CD4-positive, alpha-beta memory T cell (primary cell): ENCODE measurements at places on chromosomes 4 and X. TPM values are rescaled to one million over a fixed set of nuclear protein-coding genes. Genes with fewer than 3 reads are reported as not detected.

The GSX2 gene
- not detected for polyA plus RNA-seq

The SRPX gene
- polyA plus RNA-seq = not detected

- DNase-seq = no peak
Measured at GRCh38 chr4:88137112-88137511, 21.3 kb downstream of the ABCG2 start.

DNA sequence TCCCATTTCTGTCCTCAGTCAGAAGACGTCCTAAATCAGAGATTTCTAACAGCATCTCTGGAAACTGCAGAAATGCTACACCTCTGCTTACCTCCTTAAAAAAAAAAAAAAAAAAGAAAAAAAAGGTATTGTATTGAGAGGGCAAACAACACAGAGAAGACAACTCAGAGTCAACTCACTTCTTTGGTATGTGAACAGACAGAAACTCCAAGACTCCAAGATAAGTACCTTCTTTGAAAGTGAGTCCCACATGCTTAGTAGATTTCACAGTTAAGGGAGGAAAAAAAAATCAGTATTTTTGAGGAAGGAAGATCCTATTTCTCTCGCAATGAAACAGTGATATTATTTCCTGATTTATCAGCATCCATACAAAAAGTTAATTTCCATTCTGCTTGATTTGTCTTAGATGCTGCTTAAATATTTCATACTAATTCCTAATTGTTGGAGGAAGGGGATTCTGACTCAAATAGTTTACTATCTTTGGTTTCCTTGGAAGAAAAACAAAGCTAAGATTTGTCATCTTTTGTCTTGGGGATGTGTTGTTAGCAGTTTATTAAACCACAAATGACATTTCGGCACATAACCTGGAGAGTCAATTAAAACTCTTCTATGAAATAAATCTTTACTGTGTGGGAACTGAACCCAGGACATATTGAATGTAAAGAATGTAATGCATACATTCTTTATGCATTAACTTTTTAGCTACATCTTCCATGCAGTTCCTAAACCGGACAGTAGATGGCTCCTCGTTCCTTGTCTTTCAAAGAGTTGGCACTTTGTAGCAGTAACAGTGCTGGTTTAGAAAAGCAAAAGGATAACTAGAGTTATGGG lies 4.7 kb downstream of the RASGEF1B start:
- DNase-seq = peak; percentile 76

DNA sequence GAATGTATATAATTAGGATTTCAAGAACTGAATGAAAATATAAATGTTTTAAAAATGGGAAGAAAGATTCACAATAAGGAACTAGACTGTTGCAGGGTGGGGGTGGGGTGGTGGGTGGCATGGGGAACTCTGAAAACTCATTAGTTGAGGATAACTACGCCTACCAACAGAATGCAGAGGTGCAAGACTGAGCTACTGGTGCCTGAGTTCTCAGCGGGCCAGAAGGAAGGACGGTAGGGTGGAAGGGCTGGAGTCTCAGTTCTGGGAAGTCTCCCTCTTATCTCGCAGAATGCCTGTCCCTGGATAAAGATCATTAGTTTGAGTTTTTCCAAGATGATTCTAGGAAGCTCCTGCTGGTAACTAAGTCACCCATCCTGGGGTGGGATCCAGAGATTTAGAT lies 1.3 kb upstream of the SOD3 start:
- DNase-seq = no peak

GRCh38 chr4:127217586-127218229 lies 415.0 kb upstream of the INTU start:
- DNase-seq = no peak

- no peak for DNase-seq
Measured at GRCh38 chr4:99683895-99684294, 26.3 kb upstream of the C4orf54 start.

The PCDH19 gene
- not detected for polyA plus RNA-seq

- no peak for DNase-seq
Measured at GRCh38 chr4:5477613-5478012, 230.7 kb downstream of the EVC2 start.

DNA sequence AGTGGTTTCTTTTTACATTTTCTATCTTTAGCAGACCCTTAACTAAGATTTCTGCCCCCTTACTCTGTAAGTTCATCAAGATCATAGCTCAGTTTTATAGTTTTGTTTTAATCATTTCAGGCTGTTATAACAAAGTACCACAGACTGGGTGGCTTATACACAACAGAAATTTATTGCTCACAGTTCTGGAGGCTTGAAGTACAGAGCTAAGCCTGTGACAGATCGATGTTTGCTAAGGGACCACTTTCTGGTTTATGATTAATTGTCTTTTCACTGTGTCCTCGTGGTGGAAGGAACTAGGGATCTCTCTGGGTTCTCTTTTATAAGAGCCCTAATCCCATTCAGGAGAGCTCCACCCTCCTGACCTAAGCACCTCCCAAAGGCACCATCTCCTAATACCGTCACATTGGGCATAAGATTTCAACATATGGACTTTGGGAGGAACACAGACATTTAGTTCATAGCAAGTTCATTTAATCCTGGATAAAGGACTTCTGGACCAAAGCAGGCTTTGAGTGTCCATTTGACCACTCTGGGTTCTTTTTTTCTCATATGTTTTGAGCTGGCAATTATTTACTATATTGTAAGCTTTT lies 137.0 kb upstream of the IL15 start:
- DNase-seq = no peak

DNA sequence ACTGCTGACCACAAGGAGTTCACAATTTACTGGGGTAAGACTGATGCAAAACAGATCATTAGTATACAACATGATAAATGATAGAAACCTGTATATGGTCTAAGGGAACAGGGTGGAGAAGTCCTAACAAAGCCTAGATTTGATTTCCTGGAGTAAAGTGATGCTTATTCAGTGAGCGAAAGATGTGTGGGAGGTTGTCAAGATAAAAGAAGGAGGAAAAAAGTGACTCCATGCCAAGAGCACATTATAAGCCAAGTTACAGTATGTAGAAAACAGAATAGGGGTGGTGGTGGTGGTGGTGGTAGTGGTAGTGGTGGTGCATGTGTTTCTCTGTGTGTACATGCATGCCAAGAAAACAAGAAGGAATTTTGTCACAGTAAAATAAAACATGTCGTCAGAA lies 325.2 kb downstream of the MAPK10 start:
- no peak for DNase-seq

The SERPINA7 gene
- polyA plus RNA-seq = not detected

DNA sequence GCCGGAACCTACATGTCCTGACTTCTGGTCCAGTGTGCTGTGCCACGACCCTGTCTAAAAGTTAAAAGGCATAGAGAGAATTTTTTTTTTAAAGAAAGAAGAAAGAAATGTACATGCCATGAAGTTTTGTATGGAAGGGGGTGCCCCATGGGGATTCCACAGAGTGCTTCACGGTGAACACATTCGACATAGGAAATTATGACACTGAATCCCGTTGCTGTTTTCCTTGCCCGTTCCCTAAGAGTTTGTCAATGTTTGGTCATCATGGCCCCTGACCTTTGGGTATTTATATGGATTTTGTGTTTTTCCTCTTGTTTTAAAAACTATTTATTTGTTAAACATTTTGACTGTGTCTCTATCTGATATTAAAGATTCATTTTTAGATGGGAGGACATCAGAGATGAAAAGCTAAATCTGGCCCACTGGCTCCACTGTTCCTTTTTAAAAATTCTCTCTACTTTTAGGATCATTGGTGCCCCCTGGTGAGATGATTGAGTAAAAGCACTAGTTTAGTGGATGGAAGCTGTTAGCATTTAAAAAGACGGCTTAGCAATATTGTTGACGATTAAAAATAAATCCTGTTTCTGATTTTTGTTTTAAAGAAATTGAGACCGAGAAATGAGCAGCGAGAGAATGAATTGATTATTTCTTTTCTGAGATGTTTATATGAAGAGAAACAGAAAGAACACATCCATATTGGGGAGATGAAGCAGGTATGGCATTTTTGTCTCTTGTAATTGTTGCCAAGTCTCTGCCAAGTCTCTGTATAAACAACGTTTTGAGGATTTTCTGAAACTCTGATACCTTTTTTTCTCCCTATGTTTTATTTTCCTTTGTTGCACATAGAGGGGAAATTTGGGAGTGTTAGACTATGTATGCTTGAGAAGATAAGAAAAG lies 75.0 kb downstream of the PTTG2 start:
- DNase-seq = peak; percentile 60

DNA sequence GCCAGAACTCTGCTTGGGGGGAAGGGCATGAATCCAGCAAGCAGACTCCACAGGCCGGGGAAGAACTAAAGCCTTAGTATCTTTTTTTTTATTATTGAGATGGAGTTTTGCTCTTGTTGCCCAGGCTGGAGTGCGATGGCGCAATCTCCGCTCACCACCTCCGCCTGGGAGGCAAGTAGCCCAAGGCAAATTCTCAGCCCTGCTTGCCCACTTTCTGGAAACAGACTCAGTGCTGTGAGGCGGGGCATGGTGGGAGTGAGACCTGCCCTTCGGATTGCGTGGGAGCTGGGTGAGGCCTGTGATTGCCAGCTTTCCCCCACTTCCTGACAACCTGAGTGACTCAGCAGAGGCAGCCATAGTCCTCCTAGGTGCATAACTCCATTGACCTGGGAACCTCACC lies 348.8 kb downstream of the GASK1B start:
- no peak for DNase-seq
